Esophagus muscularis mucosa (tissue), 4 donors: ENCODE measurements at places on chromosomes 5 and 9. TPM values are rescaled to one million over a fixed set of nuclear protein-coding genes. Genes with fewer than 3 reads are reported as not detected.

GRCh38 chr5:25649628-25650265 lies 1005.0 kb upstream of the CDH10 start:
- no peak for DNase-seq

- no peak for DNase-seq
Observed at GRCh38 chr5:53694520-53695022, 134.1 kb downstream of the NDUFS4 start.

DNA sequence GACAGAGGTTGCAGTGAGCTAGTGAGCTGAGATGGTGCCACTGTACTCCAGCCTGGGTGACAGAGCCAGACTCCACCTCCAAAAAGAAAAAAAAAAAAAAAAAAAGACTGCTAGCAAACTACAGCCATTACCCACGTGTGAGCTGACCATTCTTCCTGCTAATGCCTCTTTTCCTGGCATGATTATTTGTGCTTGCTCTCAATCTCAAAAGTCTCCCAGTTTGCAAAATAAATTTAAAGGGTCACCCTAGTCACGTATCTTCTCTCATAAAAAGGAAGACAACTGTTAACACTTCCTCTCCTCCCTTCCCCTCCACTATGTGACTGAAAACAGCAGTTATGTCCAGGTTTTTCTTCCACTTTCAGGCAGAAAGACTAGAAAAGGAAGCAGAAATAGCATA lies 37.2 kb downstream of the TRIM36 start:
- DNase-seq, result no peak

- DNase-seq, result no peak
Observed at GRCh38 chr9:132507670-132508469, 74.5 kb upstream of the BARHL1 start.

DNA sequence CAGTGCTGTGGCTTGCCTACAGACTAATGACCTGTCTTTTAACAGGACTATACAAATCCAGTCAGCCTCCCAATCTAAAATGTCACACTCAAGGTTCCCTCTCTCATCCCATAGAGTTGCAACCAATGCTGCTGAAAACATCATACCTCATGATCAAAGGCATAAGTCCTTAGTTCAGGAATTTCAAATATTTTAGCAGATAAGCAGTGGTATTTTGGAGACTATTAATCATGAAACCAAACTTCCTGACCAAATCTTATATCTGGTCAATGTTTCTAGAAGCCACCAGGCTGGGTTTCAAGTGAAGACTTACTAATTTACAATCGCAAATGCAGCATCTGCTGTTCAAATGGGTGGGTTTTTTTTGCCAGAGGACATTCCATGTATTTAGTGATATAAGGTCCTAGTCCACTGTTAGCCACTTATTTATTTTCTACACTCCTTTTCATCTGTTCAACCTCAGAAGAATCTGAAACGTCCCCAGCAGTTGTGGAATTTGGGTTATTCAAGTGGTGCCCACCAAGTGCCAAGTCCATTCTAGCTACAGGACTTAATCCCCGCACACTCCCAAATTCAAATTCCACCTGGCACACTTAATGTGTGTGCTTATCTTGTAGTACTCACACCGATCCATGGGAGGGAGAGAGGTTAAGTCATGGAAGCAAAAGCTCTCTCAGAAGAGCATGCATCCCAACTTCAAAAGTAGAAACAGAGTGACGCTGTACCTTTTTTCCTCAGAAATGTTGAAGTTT lies 5.8 kb downstream of the TAS2R1 start:
- no peak for DNase-seq

DNA sequence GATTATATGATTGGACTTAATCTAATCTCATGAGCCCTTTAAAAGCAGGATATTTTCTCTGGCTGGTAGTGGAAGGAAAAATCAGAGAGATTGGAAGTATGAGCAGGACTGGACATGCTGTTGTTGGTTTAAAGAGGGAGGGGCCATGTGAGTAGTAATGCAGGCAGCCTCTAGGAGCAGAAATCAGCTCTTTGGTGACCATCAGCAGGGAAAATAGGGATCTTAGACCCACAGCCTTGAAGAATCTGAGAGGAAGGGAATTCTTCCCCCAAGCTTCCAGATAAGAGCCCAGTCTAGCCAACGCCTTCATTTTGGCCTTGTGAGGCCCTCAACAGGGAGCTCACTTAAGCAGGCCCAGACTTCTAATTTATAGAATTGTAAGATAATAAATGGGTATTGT lies 9.5 kb downstream of the SH3GL2 start:
- DNase-seq, result peak; percentile 34

GRCh38 chr9:109086221-109086620 lies 33.5 kb downstream of the TMEM245 start:
- DNase-seq, result no peak

- no peak for DNase-seq
Observed at GRCh38 chr5:33688526-33688925, 203.3 kb downstream of the ADAMTS12 start.

- DNase-seq, result no peak
Observed at GRCh38 chr9:135962696-135963307, 1.6 kb upstream of the UBAC1 start.

- no peak for DNase-seq
Observed at GRCh38 chr5:169162407-169162806, 138.5 kb downstream of the SLIT3 start.

- no peak for DNase-seq
Observed at GRCh38 chr5:33227746-33228145, 213.0 kb upstream of the TARS1 start.

DNA sequence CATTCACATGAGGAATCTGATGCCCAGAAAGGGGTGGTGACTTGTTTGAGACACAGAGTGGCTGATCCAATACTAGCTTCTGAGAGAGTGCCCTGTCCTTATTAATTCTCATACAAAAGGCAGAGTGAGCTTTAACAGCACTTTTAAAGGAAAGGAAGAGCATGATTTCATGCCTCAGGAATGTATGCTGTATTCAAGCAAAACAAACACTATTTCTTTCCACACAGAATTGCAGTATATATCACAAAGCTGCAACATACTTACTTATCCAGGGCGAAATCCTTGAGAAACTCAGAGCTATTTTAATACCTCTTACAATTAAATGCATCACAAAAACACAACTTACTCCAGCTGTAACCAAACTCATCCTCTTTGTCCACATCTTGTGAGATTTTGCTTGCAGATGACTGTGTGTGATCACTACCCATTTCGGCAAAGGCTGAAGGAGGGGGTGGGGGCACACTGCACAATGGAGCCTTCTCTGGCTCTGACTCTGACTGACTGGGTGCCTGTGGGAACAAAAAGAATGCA lies 139.8 kb downstream of the MPDZ start:
- no peak for DNase-seq

DNA sequence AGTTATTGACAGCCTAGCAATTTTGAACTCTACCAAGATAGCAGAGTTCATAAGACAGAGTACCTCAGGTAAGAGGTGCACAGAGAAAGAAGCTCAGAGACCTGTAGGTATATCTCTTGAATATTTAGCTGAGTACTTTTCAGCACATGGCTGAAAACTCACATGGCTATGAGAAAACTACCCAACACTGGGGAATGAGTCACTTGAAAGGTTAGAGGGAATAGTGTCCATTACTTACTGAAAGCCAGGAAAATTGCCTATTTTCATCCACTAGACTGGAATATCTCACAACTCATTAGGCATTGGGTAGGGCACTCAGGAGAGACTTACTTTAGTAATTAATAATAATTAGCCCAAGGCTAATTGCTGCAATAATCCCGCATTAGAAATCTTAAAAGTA lies 8.3 kb downstream of the TSLP start:
- no peak for DNase-seq

GRCh38 chr5:119420169-119420568 lies 32.1 kb upstream of the HSD17B4 start:
- DNase-seq, result no peak

DNA sequence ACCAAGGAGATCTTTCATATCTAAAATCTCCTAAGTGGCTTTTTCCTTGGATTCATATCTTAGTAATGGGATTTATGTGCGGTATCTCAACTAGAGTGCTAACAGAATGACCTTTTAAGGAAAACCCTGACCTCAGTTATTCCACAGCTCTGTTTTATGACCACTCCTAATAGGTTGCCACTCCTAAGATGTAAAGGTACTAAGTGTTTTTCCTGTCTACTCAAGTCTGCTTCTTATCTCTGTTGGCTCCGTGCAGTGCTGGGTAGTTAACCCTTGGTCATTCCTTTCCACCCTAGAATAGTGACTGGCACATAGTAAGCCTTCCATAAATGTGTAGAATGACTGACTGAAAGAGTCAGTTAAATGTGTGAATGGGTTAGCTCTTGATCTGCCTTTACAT lies 161.4 kb downstream of the DOCK2 start:
- DNase-seq, result peak; percentile 26

DNA sequence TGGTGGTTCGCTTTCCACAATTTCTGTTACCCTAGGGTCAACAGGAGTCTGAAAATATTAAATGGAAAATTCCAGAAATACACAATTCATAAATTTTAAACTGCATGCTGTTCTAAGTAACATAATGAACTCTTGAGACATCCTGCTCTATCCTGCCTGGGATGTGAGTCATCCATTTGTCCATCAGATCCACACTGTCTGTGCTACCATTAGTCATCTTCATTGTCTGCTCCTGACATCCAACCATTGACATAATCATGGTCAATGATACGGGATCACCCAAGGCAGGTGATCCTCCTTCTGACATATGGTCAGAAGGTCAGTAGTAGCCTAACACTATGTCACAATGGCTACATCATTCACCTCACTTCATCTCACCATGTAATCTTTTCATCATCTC lies 276.7 kb upstream of the KIF2A start:
- DNase-seq, result no peak

GRCh38 chr5:34691326-34691725 lies 35.2 kb downstream of the RAI14 start:
- DNase-seq, result no peak

DNA sequence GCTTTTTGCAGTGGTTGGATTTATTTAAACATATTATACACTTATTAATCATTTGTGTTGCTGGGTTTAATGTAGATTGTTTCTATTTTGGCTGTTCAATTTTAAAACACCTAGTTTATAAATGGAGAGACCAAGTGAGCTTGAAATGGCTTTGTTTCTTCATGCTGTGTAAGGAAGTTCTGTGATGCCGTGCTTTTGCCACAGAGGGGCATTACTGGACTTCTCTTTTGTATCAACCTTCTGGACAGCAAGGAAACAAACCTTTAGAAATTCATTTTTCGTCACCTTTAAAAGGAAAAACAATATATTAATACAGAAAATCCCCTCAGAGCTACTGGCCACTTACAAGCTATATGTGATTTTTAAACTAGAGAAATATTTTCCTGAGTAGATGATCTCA lies 81.9 kb downstream of the DMRTA1 start:
- DNase-seq, result no peak

GRCh38 chr5:158640593-158640980 lies 459.1 kb downstream of the EBF1 start:
- no peak for DNase-seq

DNA sequence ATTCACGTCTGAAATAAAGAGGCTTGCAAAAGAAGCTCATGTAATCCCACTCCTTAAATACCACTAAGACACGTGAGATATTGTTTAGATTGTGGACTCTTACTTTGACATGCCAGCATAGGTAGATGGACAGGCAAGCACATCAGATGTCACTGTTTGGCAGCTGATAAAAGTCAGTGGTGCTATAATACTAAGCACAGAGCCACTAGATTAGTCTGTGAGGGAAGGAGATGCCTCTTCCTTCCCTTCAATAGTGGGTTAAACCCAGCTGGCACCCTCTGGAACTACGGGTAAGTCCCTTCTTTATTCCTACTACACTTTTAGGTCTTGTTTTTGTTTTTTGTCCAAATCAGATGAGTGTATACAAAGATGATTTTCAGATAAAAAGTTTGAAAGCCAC lies at the start of gene MYOT:
Gene MYOT (plus strand): TSS at position 197 of the 400 bp plus-strand sequence. CDS start 2,792 bp downstream, outside the sequence.
- DNase-seq, result no peak

- DNase-seq, result no peak
Observed at GRCh38 chr9:115437418-115437817, 319.5 kb upstream of the TNC start.

DNA sequence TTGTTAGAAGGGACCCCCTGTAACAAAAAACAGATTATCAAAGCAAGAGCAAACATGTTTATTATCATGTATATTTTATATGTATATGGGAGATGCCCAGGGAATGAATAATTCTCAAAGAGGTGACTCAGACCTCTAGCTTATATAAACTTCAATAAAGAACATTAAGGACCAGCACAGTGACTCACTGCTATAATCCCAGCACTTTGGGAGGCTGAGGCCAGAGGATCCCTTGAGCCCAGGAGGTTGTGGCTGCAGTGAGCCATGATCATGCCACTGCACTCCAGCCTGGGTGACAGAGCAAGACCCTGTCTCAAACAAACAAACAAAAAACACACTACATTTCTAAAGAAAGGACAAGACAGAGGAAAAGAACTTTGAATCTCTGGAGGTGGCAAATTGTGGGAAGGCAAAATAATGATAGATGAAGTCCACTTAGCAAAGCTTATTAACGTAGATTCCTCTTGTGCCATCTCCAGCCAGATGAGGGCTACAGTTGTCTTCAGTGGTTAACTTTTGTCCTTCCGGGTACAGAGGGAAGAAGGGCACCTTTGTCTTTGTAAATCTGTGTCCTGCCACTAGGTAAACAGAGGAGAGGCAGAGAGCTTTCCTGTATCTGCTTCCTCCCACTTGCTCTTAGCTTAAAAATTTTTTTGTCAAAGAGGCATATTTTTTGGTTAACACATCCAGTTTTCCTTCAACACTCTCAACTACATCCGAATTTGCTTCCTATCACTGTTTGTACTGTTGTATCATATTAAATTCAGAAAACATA lies 7.5 kb upstream of the RFK start:
- DNase-seq, result no peak

GRCh38 chr9:72038408-72038807 lies 22.0 kb downstream of the C9orf57 start:
- no peak for DNase-seq

DNA sequence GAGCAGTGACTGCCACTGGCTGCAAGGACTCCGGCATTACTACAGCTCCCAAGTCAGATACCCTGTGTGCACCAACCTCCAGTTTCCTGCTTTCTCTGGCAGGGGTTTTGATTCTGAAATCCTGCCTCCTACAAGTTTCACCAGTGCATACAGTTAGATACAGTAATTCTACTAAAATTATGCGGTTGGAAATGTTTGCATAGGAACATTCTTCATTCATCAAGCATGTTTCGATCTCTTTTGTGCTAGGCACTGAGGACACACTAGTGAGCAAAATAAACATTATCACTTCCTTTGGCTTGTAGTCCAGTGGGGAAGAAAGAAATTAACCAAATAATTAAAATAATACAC lies 152.2 kb downstream of the TMEM167A start:
- DNase-seq, result no peak

- DNase-seq, result no peak
Observed at GRCh38 chr5:125413496-125414274, 667.2 kb upstream of the ZNF608 start.

Gene SLCO6A1
- not detected for total RNA-seq

Gene ANKRD20A1
- 0.83 TPM for total RNA-seq

Gene ARHGEF39
- 3.3 TPM for total RNA-seq

Gene RACK1
- 1,252 TPM for total RNA-seq

Gene OR1J2
- not detected for total RNA-seq

Gene SOHLH1
- total RNA-seq, result not detected

Gene C5orf58
- total RNA-seq, result not detected

Gene FAM78A
- 1.7 TPM for total RNA-seq

Gene ANKRD31
- total RNA-seq, result 0.11 TPM

Gene SLC27A4
- total RNA-seq, result 15.8 TPM

Gene TXNDC8
- total RNA-seq, result not detected

Gene CNTLN
- 10.6 TPM for total RNA-seq

Gene RORB
- total RNA-seq, result 0.52 TPM

Gene TJP2
- 101 TPM for total RNA-seq

Gene CSF2
- total RNA-seq, result not detected

Gene CCDC183
- 0.33 TPM for total RNA-seq

Gene SETD9
- total RNA-seq, result 20.8 TPM
